MCF 10A (cell line): ENCODE measurements at places on chromosomes 13 and 19. TPM values are rescaled to one million over a fixed set of nuclear protein-coding genes. Genes with fewer than 3 reads are reported as not detected.

CGB2 gene
- not detected in 2 replicates for total RNA-seq

TIMM50 gene
- total RNA-seq: 71.2 and 94.2 TPM in 2 replicates

MAP3K10 gene
- total RNA-seq: 17.1 and 23.2 TPM in 2 replicates

KIR3DL1 gene
- total RNA-seq: not detected in 2 replicates

CYP2S1 gene
- not detected in 2 replicates for total RNA-seq

THOP1 gene
- 93.7 and 114 TPM in 2 replicates for total RNA-seq

ATP4A gene
- not detected in 2 replicates for total RNA-seq

LAIR1 gene
- total RNA-seq: not detected in 2 replicates

APOC1 gene
- total RNA-seq: 1.1 and 2.7 TPM in 2 replicates

OVOL3 gene
- total RNA-seq: not detected in 2 replicates

TUBA3C gene
- total RNA-seq: not detected in 2 replicates

PRX gene
- total RNA-seq: 2.1 and 2.4 TPM in 2 replicates

HAUS5 gene
- total RNA-seq: 6.3 and 10.6 TPM in 2 replicates

GRCh38 chr13:91203430-91203829, 144.1 kb upstream of the MIR17HG start:
- DNase-seq: no peak

DNA sequence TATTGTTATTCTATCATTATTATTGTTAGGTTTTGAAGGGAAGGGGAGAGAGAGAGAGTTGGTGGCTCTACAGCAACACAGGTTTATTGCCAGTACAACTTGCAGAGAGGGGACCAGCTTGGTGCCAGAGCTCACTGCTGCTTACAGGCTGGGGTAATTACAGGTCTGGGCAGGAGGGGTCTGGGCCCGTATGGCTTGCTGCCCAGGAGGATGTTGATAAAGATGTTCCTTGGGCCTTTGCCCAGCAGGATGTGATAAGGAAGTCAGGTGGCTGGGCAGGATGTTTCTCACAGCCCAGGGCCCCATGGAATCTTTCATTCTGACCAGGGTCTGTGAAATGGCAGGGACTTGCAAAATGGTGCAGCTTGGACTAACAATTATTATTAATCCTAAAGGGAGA, 64.2 kb upstream of the ZNF599 start:
- DNase-seq: no peak

DNA sequence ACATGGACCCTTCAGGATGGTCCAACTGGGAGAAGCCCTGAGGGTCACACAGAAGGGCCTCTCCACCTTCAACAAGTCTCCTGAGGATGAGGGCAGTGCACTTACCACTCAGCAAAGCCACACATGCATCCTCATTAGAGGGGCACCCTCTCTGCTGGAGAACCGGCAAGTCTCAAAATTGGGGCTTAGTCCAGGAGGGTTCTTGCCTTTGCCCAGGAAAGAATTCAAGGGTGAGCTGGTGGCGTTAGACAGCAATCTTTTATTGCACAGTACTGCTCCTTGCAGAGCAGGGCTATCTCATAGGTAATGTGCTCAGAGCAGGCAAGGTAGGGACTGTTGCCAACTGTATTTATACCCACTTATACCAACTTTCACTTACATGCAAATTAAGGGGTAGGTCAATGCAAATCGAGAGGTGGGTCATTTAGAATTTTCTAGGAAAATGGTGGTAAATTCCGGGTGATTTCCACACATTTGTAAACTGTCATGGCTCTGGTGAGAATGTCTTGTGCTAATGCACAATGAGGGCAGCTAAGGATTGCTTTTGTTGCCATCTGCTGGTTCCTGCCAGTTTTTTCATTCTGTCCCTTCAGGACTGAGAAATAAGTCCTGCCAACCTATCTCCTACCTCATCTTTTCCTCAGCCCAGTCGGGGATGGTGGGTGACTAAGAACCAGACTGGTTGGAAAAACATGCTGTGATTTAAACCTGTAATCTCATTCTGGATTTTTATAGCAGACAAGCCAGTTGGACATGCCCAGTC, 27.8 kb upstream of the IGSF23 start:
- DNase-seq: peak; percentile 53

- DNase-seq: no peak
These were observed 308.7 kb downstream of the PCDH9 start for GRCh38 chr13:66921437-66921836.

GRCh38 chr13:48816700-48817099, 159.0 kb upstream of the FNDC3A start:
- DNase-seq: no peak

GRCh38 chr13:102291587-102292218, 110.1 kb downstream of the FGF14 start:
- DNase-seq: peak; percentile 42

DNA sequence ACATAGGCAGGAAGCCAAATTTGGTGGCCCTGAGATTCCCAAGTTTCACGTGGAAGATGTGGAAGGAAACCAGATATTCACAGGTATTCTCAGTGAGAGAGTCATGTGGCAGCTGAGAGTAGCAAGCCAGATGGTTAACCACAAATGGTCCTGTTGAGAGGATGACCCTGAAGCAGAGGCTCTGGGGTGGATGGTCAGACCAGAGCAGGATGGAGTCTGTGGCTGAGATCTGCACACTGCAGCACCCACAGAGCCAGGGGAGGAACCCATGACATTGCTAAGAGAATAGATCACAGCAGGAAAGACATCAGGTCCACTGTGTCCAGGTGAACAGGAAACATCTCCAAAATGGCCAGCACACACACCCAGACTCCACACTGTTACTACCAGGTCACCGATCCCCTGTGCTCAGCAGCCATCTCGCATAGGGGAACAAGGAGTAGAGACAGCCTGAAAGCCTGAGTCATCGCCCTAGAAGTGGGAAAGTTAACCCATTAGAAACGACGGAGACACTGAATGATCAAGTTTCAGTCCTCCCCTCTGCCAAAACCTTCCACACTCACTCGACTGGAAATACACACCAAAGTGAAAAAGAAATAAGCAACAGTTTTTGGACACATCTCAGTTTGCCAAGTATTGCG, 160.0 kb downstream of the RBM26 start:
- peak; percentile 11 for DNase-seq

DNA sequence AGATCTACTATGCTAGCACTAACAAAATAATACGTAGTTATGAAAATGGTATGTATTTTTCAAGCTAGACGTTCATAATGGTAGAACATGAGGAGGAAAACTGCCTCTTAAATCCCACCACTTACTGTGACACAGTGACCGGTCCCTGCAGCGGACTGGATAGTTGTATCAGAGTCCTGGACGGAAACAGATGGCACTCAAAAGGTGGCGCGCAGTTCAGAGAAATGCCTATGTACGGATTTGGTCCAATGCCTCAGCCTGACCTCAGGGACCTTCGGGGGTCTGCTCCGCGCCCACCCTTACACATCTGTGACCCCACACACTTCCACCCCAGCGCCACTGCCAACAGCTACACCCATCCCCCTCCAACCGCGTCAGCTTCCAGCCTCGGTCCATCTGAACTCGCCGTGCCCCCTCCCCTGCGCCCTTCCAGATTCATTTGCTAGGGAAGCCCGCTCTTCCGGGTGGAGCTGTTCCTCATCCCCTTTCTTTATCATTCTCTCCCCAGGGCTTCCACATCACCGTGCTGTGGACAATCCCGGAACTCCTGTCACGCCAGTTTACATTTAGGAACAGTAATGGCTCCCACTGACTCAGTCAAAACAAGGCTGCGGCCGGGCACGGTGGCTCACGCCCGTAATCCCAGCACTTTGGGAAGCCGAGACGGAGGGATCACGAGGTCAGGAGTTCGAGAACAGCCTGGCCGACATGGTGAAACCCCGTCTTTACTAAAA, 792 bp upstream of the LENG8 start:
- peak; percentile 47 for DNase-seq

- no peak for DNase-seq
These were observed 191.3 kb downstream of the STK24 start for GRCh38 chr13:98385606-98386005.

GRCh38 chr13:107852072-107852471, 363.3 kb downstream of the LIG4 start:
- peak; percentile 27 for DNase-seq

GRCh38 chr19:40422748-40423566, 2.8 kb downstream of the SERTAD1 start:
- DNase-seq: no peak

- DNase-seq: no peak
These were observed 363.3 kb downstream of the KCNRG start for GRCh38 chr13:50378509-50379044.

DNA sequence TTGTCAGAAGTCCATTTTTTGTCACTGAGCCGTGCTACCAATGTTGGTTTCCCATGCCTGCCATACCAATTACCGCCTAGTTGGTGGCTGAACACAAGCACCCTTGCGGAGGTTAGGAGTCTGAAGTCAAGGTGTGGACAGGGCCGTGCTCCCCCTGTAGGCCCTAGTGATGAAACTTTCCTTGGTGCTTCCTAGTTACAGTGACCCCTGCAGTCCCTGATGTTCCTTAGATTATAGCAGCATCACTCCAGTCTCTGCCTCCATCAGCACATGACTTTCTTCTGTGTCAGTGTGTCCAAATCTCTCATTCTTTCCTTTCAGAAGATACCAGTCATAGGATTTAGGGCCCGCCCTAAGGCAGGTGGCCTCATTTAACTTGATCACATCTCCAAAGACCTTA, 99.0 kb downstream of the MYO16 start:
- DNase-seq: no peak

GRCh38 chr19:31326329-31327028, 22.8 kb downstream of the TSHZ3 start:
- DNase-seq: no peak

GRCh38 chr13:42720113-42720857, 61.1 kb upstream of the FAM216B start:
- DNase-seq: peak; percentile 97

DNA sequence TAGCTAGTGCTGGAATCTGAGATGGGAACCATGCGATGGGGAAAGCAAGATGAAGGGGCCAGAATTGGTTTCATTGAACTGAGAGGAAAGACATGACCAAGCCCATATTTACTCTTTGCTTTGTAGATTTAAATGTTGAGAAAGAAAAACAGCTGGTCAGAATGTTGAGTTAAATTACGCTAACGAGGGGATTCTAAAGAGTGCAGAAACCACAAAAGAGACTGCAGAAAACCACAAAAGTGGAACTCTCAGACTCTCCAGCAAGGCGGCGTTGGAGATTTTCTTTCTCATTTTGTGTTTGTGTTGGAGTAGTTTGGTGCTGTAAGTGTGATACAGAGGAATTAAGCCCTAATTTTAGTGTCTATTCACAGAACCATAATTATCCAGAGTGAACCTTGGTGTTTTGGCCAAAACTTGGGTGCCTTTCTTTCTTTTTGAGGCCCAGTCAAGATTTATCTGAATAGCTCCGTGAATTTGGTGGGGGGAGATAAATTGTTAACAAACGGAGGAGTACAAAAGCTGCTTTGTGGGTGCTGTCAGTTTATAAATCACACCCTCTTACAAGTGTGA, 26.3 kb downstream of the SAE1 start:
- no peak for DNase-seq

DNA sequence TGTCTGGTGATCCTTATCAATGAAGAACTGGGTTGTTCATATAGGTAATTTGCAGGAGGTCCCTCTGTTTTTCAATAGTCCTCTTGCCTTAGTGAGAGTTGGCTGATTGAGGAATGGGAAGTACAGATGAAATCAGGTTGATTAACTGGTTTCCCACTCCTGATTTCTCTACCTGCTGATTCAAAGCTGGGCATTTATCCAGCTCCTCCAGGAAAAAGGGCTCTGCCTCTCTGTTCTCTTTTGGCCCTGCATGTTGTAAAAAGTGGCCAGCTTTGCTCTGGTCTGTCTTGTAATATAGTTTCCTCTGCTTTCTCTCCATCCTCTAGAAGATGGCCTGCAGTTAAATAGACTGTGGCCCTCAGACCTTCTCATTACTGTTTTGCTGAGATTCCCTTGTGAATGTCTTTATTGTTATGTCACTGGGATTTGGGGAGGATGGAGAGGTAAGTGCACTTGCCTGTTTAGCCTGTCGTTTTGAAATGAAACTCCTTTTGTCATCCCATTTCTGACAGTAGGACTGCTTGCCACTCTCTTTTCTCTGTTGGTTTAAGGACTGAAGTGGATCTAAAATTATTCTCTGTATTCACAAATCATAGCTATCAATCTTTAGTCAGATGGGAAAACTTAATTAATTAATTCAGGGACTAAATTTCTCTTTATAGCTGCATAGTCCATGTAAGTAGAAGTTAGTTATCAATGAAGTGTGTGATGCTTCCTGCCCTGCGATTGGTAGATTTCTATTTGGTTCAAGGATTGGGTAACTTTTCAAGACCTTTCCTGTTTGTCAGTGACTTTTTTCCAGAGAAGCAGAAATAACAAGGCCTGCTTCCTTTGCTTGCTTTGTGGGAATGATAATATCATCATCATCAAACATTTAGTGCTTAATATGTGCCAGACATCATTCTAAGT, 28.5 kb downstream of the GARRE1 start:
- DNase-seq: peak; percentile 24

- DNase-seq: no peak
These were observed 50.6 kb downstream of the TNFRSF19 start for GRCh38 chr13:23620613-23621315.

DNA sequence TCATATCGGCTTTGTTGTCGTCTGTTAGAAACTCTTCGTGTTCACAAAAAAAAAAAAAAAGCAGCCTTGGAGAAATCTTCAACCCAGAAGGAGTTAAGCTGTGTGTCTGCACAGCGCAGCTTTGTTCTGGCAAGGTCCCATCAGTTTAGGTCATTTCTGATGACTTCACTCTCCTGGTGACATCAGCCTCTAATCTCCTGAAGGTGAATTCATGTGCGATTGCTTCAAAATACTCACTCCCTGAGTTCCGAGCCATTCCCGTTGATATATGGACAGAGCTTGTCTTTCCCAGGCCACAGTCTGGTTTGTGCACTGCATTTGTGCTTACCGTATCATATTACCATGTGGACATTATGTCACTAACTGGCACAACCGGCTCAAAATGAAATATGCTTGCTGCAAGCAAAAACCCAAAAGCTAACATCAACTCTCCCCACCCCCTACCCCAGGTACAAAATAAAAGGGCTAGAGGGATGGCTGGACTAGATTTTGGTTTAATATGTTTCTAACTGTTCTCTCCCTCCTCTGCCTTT, 342.4 kb downstream of the KCNRG start:
- peak; percentile 61 for DNase-seq

GRCh38 chr13:76709851-76710250, 176.4 kb downstream of the KCTD12 start:
- DNase-seq: no peak

GRCh38 chr19:57406516-57407123, 4.3 kb upstream of the ZNF17 start:
- peak; percentile 56 for DNase-seq

DNA sequence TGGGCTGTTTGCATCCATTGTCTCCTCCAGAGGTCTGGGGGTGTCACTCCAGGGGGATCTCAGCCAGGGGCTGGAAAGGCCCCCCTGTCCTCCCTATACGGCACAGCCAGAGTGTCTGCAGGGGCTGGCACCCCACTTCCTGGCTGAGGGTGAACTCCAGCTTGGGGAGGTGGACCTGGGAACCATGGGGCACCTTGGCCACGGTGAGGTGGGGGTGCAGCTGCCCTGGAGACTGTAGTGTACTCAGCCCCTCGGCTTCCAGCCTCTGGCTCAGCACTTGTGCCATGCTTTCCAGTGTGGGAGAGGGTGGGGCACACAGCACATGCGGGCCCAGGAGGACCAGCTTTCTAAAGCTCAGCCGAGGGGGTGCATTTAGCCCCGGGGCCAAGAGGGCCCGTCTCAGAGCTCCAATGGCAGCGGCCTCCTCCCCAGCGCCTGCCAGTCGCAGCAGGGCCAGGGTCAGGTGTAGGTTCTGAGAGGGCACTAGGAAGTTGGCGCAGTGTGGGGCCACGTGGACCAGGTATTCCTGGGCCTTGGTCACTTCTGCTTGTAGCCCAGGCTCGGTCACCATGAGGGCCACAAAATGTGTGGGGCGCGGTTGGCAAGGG, 1.4 kb downstream of the LENG9 start:
- DNase-seq: peak; percentile 36

- DNase-seq: no peak
These were observed 10.8 kb downstream of the GPR183 start for GRCh38 chr13:99296398-99296797.

- DNase-seq: no peak
These were observed 4.6 kb downstream of the COL4A2 start for GRCh38 chr13:110311443-110312338.
